Hematopoietic multipotent progenitor cell treated with erythropoietin and hydrocortisone succinate and interleukin-3 and kit ligand, for 4 days (in vitro differentiated cells): ENCODE measurements at places on chromosomes 11 and 22.
A peak's percentile ranks its signal among the peaks of the same experiment; 100 is the strongest.

DNA sequence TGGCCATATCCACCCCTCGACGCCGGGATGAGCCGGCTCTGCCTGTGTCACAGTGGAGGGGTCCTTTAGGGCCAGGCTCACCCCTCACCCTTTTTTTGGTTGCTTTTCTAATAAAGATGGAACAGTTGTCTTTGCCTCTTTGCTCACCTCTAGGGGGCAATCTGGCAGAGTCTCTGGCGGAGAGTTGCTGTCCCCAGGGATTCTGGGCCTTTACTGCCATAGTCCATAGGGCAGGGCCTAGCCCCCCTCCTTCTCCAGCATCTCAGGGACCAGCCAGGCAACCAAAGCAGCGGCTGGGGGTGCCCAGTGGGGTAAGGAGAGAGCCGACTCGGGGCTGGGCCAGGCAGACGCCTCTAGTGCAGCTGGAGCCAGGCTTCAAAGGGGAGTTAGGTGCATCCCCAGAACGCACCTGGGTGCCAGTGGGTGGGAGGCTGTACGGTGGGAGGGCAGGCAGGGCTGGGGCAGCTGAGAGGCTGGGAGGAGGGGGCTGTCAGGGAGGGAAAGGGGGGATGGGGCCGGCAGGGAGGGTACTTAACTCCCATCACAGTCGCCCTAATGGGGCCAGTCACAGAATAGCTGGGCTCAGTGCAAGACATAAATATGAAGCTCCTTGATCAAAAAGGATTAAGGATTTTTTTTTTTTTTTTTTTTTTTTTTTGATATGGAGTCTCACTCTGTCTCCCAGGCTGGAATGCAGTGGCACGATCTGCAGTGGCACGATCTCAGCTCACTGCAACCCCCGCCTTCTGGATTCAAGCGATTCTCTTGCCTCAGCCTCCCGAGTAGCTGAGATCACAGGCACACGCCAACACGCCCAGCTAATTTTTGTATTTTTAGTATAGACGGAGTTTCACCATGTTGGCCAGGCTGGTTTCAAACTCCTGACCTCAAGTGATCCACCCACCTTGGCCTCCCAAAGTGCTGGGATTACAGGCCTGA lies 2.5 kb upstream of the SUSD2 start:
- peak; percentile 29 for DNase-seq

- DNase-seq: peak; percentile 20
Measured at GRCh38 chr11:77590194-77590782, 535 bp downstream of the AQP11 start.

- DNase-seq: no peak
Measured at GRCh38 chr22:49785046-49785521, 42.6 kb downstream of the BRD1 start.

- no peak for DNase-seq
Measured at GRCh38 chr11:133559833-133560471, 27.7 kb upstream of the OPCML start.

GRCh38 chr11:46202149-46202548 lies 75.3 kb upstream of the CREB3L1 start:
- DNase-seq: no peak

- no peak for DNase-seq
Measured at GRCh38 chr11:35289821-35290220, 129.5 kb downstream of the SLC1A2 start.

DNA sequence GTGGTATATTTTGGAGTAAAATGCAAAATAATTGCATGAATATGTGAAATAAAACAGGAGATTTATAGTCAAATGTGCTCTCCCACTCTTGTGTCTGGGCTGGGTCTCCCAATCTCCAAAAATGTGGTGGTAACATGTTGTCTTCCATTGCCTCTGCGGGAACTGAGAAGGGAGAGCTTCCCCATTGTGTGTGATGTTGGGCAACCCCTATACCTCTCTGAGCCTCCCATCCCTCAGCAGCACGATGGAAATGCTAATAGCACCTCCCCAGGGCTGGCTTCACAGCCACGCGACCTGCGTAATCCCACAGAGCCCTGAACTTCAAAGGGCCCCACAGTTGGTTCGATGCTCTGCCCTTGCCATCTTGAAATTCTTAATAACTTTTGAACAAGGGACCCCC lies 72.0 kb downstream of the TP53I11 start:
- no peak for DNase-seq

- no peak for DNase-seq
Measured at GRCh38 chr22:33658775-33659174, 261.5 kb downstream of the LARGE1 start.

DNA sequence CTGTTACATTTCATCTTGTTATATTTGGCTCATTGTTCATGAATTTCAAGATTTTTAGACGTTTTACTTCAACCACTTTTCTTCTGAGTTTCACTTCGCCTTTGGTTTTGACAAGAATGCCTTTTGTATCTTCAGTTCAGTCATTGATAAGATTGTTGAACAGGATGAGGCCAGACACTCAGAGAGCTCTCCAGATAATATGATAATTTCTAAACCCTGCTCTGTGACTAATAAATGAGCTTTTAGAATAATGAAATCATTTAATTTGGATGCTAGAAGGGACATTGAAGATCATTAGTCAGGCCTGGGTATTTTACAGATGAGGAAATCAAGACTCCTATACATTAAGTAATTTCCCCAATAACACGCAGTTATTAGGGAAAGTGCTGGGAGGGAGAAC lies 37.2 kb upstream of the GRAMD1B start:
- DNase-seq: no peak

GRCh38 chr11:126398721-126399120 lies 43.2 kb downstream of the ST3GAL4 start:
- DNase-seq: no peak

GRCh38 chr22:38631724-38632123 lies 24.5 kb downstream of the FAM227A start:
- peak; percentile 40 for DNase-seq

GRCh38 chr22:37497062-37497599 lies 10.9 kb upstream of the MFNG start:
- DNase-seq: no peak

DNA sequence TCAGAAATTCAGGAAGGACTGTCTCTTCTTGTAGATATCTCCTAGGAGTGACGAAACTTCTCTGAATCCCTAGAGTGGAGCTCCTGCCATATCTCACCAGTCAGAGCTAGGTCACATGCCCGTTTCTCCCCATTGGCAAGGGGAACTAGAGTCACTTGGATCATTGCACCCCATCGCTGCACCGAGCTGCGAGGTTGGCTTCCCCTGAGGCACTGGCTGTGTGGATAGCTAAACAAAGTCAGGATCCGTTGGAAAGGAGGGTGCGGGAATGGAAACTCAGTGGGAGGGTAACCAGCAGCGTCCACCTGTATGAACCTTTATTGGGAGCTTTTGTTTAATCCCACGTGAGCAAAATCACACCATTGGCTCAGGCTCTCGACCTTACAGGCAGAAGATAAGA lies 283.8 kb downstream of the BRD1 start:
- no peak for DNase-seq

DNA sequence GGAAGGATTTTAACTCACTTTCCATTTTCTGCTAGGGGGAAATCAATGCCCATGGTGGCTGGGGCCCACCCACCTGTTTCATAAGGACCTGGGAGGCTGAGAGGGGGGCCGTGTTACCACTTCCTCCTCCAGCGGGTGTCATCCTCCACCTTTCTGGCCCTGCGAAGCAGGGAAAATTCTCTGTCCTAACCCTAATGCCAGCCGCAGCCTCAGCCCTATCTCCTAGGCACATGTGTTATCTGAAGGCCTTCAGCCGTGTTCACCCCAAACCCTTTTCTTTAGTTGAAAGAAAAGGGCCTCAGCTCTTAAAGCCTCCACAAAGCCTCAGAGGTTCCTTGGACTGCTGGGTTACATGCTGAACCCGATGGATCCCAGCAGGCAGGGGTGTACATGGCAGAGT lies 55.4 kb upstream of the NECTIN1 start:
- DNase-seq: peak; percentile 68

DNA sequence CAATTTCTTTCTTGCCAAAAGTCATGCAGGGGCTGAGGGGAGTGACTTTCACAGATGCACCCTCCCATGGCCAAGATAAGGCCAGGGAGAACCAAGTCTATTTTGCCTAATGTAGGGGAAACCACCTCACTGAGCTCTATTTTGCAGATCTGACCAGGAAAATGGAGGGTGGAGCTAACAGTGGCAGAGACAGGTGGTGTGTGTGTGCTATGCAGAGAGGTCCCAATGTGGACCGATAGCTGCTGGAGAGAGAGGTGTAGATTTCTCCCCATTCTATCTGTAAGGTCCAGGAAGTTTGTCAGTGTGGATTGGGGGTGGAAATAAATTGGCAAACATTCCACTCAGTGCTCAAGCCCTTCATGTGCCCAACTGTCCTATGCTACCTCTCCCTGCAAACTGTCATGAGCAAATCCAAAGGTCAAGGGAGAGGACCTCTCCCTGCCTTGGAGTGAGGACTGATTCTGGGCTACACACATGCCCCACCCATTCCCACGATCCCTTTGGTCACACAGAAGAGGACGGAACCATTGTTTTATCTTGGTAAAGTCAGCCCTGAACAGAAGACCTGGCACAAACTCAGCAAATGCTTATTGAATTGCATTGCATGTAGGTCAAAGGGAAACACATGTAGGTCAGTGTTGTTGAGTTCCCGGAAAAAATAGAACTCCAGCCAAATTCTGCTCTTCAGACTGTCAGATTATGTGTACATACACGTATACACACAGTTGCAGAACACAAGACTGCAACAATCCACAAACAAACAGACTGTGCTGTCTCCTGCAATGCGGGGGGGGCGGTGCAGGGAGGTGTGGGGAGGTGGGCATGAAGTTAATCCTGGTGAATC lies 65.9 kb downstream of the C11orf58 start:
- peak; percentile 34 for DNase-seq

DNA sequence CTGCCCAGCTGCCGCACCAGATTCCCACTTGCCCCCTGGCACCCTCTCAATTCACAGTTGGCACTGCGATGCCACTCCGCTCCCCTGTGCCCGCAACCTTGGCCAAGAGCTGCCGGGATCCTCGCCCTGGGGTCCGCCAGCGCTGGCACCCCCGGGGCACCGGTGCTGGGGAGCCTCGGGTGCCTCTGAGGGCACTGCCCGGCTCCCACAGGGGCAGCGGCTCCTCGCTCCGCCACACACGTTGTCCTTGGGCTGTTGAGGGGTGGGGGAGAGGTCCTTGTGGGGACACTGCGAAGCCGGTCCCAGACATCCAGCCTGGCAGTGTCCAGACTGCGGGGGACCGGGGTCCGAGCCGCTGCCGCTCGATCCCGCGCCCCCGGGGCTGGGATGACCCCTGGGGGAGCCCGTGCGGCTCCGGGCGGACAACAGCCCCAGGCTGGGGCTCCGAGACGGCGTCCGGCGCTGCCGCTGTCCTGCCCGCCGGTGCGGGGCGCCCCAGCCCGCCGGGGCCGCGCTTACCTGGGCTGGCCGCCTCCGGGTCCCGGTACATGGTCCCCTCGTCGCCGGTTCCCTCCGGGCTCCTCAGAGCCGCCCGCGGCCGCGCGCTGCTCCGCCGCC lies 496 bp downstream of the SYT7 start:
- no peak for DNase-seq
